ENCODE measurements at places on chromosomes 12 and 14.
A peak's percentile ranks its signal among the peaks of the same experiment; 100 is the strongest.

GRCh38 chr14:52153939-52154338 lies 85.1 kb upstream of the NID2 start:
- no peak for DNase-seq

DNA sequence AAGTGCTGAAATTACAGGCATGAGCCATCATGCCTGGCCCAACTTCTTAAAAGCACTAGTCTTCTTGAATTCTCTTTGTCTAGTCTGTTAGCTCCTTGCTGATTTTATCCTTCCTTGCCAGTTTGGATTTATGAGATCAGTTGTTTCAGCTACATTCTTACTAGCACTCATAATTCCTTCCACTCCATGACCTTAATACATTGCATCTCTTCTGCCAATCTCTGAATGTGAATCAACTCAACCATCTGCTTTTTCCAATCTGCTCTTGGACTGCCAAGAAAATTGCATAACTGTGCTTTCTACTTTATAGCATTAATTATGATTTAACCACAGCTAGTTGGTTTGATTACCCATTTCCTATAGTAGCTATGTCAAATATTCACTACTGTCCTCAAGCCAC lies 14.9 kb upstream of the HEATR5A start:
- DNase-seq: no peak

GRCh38 chr12:119512772-119513497 lies 80.6 kb upstream of the TMEM233 start:
- DNase-seq: no peak

- peak; percentile 1 for DNase-seq
Measured at GRCh38 chr14:54329082-54329695, 67.6 kb upstream of the CDKN3 start.

Measured in amygdala (tissue), 56 donors.